ENCODE measurements at places on chromosomes 16 and 17. TPM values are rescaled to one million over a fixed set of nuclear protein-coding genes. Genes with fewer than 3 reads are reported as not detected.

The NOG gene
- 1.1 TPM for total RNA-seq

GRCh38 chr16:27434141-27435051 lies 32.4 kb downstream of the IL21R start:
- DNase-seq: no peak

The CA7 gene
- 2.2 TPM for total RNA-seq

The SNN gene
- 54.2 TPM for total RNA-seq

DNA sequence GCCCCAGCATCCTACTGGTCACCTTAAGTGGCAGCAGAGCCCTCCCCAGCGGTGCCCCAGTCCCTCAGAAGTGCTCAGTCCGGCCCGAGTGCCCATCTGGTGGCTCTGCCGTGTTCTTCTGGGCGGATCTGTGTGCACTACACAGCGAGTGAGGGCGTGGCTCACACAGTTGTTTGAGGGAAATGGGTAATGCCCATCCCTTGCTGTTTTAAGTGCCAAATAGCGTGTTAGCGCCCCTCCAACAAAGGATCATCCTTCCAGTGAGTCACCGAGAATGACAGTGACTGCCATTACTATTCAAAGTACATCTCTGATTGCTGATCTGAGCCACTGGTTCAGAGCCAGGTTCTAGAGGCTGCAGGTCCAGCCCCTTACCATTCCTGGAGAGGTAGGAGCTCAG lies 152.0 kb downstream of the LGALS9B start:
- DNase-seq: no peak

GRCh38 chr17:33520426-33521330 lies 227.6 kb upstream of the ASIC2 start:
- peak; percentile 85 for DNase-seq

- no peak for DNase-seq
Observed at GRCh38 chr17:57576744-57577143, 168.4 kb downstream of the CCDC182 start.

All from WTC11 (cell line).